ENCODE measurements at places on chromosomes 4 and X.

- DNase-seq, result no peak
These were observed 97.7 kb upstream of the ACSL4 start for GRCh38 chrX:109830704-109831206.

GRCh38 chrX:130144509-130144908 is 21.1 kb downstream of the AIFM1 start:
- no peak for DNase-seq

DNA sequence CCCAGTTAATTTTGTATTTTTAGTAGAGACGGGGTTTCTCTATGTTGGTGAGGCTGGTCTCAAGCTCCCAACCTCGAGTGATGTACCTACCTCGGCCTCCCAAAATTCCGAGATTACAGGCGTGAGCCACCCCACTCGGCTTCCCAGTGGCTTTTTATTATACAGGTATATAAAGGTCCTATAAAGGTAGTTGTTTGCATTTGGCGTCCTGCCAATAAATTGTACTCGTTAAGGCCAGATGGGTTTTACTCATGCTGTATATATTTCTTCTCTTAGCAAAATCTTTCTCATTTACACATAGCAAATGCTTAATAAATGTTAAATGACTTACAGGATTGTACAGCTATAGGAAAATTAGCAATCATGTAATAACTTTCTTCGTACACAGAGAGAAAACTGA is 6.9 kb downstream of the SHROOM3 start:
- DNase-seq, result no peak

GRCh38 chrX:47176101-47176740 is 17.4 kb upstream of the UBA1 start:
- DNase-seq, result no peak

DNA sequence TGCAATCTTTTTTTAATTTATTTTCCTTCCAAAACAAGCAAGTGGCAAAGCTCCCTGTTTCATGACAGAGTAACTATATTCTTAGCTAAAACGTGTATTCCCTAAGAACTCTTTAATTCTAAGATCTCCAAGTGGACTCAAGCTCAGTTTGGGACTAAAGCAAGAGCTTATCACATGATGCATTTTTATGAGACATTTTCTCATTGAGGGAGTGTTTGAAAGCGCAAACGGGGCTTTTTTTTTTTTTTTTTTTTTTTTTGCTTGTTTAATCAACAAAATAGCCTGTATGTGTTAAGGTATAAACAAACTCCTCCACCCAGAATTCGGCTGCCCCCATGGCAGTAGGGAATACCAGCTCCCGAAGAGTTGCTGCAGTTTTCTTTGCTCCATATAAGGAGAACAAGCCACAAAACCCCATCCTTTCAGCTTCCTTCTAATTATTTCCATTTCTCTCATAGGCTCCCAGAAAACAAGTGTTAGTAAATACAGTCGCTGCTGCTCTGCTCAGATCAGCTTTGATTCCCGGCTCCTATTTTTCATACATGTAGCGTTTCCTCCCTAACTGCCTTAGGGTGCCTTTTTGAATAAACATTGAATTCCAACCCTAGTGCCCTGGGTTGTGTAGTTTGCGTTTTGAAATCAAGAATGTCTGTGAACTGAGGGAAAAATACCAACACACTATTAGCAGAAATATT is 669 bp upstream of the PPARGC1A start:
- DNase-seq, result no peak

DNA sequence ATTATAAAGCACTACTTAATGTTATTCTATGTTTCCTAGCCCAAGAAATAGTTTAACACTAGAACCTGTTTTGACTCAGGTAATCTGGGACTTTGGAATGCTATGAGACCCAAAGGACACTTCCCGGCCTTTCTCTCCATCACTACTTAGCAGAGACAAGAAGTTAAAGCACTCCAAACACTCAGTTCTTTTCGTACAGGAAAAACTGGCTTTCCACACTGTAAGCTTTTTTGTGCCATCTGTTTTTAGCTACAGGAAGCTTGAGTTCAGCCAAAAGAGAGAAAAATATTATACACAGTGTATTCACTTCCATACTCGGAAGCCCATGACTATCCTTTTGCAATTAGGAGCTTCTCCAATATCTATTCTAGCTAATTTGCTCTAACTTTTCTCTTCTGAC is 7.9 kb upstream of the FGF13 start:
- no peak for DNase-seq

- DNase-seq, result no peak
These were observed 14.6 kb downstream of the ADGRL3 start for GRCh38 chr4:61214680-61215079.

- DNase-seq, result no peak
These were observed 33.4 kb upstream of the PHKA2 start for GRCh38 chrX:19017271-19017670.

GRCh38 chrX:1462596-1463251 is 10.0 kb upstream of the ASMTL start:
- DNase-seq, result peak; percentile 62

DNA sequence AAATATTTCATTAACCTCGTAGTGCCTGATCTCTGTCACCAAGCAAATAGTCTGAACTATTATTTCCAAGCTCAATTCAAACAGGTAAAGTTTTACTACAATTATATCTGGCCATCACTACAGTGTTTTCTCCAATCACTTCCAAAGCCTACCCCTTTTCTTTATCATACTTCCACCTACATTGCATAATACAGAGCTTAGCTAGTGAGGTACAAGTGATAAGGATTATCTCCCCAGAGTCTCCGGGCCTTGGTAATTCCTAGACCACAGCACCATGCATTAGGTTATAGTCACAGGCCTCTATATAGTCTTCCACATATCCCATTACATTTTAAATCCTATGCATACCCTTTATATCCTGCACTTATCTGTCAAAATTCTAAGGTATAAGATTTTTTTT is 154.2 kb downstream of the SNCA start:
- DNase-seq, result no peak

GRCh38 chr4:98648602-98649001 is 9.8 kb downstream of the TSPAN5 start:
- no peak for DNase-seq

DNA sequence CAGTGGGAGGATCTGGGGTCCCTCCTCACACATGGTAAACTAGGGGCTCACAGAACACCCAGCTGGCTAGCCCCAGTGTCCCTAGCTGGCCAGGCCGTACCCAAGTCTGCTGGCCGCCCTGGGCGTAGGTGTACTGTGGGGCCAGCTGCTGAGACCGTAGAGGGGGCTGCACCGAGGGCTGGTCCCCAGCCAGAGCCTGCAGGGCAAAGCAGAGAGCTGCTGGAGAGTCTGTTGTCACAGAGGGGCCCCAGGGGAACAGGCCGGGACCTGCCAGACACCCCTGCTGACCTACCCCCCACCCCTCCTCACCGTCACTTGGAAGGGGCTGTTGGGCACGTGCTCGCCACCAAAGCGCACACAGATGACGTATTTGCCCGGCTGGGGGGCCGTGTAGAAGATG is 19.9 kb downstream of the FLNA start:
- no peak for DNase-seq

GRCh38 chr4:103123114-103123513 is 23.5 kb upstream of the BDH2 start:
- no peak for DNase-seq

DNA sequence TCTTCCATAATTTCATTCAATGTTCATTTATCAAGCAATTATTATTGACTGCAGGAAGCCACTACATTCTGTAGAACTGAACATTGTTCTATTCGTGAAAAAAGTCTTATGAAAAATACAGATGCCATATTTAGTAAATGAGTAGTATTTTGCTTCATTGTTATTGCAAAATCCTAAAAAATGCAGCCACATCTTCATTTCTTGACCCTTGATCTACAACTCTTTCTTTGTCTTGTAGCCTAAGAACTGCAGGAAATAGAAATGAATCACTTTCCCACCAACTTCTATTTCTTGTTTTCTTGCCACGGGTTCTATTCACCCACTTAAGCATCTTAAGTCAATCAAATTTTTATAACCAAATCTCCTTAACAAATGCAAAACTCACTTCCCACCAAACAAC is 63.3 kb downstream of the KCNIP4 start:
- DNase-seq, result no peak

GRCh38 chr4:148238811-148239493 is 203.3 kb downstream of the NR3C2 start:
- no peak for DNase-seq

- no peak for DNase-seq
These were observed 104.4 kb upstream of the CBR4 start for GRCh38 chr4:169114341-169114974.

- DNase-seq, result no peak
These were observed 259.2 kb downstream of the GPC3 start for GRCh38 chrX:133726211-133726630.

DNA sequence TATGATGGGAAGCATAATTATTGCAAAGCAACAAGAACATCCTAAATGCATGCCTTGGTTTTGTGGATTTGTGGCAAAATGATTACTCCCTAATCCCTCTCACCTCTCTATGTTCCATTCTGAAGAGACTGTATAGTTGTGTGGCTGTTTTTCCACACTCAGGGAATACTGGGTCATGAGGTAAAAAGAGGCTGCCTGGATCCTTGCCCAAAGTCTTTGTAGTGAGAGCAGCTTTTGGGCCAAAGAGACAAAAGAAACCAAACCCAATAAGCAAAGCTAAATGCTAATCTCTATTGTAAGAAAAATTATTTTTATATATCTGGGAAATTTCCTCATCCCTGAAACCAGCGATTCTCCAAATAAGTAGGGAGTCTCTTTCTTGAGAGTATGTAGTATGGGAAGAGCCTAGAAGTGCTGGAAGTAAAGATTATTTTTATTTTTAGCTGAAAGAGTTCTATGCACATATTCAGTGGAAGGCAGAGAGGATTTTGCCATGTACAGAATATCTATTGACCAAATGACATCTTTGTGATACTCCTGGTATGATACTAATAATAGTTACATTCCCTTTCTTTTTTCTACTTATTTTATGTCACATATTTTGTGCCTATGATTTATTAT is 24.9 kb upstream of the SULT1B1 start:
- no peak for DNase-seq

DNA sequence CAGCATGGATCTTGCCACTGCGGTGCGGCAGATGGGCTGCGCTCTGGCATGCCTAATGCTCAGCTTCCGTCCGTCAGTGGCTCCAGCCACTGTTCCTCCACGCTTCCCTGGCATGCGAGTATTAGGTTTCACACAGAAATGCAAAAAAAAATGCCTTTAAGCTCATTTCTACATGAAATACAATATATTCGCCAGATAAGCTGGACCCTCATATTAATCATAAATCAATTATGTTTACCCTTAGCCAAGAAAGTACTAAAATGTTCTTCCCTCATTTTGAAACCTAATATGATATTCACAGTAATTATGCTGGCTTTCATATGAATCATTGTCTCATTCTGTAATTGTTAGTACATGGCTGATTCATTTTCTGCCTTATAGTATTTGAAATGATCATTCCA is 115.5 kb upstream of the FAM241A start:
- no peak for DNase-seq

DNA sequence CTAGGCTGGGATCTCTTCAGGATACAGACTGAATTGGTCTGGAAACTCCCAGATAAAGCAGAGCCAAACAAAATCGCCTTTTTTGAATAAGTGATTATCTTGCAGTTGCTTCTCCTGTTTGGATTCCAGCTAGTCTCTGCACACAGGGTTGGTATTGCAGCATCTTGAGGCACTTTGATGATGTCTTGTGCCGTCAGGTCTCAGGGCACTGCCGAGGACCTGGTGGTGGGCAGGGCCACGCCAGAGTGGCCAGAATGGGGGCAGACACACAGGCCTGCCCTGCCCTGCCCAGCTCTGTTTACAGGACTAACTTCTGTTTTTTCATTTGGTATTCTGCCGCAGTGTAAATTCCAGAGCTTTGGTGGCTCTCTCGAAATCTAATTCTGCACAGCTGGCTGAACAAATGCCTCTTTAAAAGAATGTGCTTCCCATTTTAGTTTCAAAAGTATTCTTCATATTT is 276.1 kb downstream of the NR3C2 start:
- no peak for DNase-seq

DNA sequence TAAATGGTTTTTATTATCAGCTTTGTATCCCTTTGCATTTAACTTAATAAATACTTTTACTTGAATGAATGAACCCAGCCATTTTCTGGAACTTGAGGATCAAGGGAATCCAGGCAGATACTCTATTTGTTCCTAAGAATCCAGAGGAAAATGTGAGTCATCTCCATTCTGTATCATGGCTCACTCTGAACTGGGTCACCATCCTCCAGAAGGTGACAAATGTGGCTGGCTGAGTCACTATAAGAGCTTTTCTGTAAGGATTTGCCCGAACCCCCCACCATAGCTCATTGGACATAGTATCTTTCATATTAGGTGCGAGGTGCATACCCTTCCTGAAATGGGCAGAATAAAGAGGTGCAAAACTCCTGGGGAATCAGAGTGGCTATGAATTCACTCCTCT is 25.8 kb downstream of the RTL9 start:
- no peak for DNase-seq

DNA sequence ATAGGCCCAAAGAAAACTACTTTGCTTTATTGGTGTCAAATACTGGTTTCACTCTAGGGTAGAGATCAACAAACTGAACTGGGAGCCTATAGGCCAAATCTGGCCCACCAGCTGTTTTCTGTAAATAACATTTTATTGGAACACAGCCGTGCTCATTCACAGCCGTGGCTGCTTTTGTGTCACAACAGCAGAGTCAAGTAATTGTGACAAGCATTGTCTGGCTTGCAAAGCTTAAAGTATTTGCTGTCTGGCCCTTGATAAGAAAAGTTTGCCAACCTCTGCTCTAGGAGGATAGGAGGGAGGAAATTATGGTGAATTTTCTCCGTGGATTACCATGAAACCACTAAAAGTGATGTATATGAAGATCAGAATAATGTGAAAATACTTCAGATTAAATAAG is 53.4 kb downstream of the GPAT3 start:
- no peak for DNase-seq

- no peak for DNase-seq
These were observed 1824.2 kb upstream of the TENM3 start for GRCh38 chr4:180418819-180419531.

DNA sequence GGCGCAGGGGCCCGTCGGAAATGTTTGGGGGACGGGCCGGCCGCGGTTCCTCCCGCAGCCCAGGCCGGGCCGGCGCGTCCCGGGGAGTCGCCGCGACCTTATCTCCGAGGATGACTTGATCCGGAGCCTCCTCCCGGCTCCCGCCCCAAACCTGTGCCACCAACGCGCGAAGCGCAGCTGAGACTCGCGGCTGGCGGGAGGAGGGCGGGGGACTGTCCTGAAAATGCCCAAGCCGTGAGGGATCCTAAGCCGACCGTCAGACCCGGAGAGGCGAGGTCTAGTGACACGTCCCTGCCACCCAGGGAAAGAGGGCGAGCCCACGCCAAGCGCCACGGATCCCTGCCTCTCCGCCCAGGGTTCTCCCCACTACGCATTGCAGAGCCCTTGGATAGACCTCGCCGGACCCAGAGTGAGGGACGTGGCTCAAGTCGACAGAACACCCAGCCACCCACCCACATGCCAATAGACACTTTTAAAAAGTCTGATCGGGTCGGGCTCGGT is 26.9 kb downstream of the UTP14A start:
- no peak for DNase-seq

- no peak for DNase-seq
These were observed 11.5 kb upstream of the CCDC149 start for GRCh38 chr4:24924309-24924781.
